Stimulated activated CD8-positive, alpha-beta memory T cell treated with anti-CD3 and anti-CD28 coated beads, Interleukin-7, amount 100 ng/mL, for 1 hour (primary cell): ENCODE measurements at places on chromosomes 13 and 19.

- no peak for DNase-seq
Measured at GRCh38 chr19:11480715-11481533, at the start of gene ELAVL3. Gene ELAVL3, minus strand, starts transcription at chr19:11481046. Its CDS starts 438 bp downstream, at chr19:11480608.

DNA sequence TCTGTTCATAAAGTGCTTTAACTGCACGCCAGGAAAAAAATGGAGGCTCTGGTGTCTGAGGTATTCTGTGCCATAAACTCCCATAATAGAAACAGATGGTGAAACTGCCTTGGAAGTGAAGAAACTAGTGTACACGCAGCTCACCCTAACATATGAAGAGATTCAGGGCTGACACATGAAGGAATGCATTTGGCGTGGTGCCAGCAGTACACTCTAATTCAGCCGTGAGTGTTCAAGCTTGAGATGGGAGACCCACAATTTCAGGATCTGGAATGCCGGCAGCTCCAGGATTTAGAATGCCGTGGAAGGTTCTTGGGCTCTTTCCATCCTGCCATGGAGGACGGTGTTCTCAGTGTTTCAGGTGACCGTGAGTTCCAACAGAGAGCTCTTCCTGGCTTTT lies 478.4 kb downstream of the TSHZ3 start:
- DNase-seq: no peak

- peak; percentile 47 for DNase-seq
Measured at GRCh38 chr19:7852851-7853769, 21.1 kb downstream of the PRR36 start.

DNA sequence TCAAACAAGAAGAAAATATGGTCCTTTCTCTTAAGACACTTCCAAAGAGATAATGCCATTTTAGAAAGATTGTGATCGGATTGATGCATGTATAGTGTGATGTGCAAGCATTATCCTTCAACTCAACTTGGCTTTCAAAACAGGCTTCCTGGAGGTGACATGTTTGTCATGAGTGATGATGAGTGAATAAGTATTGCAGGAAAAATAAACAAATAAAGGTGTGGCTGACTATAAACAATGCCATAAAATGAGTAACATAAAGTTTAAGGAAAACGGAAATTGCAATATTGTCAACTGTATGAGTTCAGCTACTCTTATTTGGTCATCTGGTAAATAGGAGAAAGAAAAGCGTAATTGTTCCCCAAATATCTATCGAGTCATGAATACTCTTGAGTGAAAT lies 1283.7 kb downstream of the PCDH9 start:
- DNase-seq: no peak

- DNase-seq: no peak
Measured at GRCh38 chr13:97263160-97263559, 41.0 kb downstream of the MBNL2 start.

DNA sequence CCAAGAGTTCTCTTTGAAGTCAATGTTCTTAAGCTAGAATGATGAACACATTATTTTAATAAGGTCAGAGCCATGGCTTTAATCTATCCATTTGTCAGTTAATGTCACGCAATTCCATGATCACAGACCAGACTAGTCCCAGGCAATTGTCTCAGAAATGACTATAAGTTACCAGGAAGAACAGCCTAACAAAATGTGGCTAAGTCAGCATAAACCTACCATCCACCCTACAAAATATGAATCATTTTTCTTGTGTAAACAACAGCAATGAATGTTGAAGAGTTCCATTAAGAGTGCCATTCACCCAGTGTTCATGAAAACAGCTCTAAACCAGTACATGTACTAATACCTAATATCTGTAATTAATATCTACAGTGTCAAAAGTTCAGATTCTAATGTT lies 127.5 kb downstream of the KCTD12 start:
- no peak for DNase-seq

DNA sequence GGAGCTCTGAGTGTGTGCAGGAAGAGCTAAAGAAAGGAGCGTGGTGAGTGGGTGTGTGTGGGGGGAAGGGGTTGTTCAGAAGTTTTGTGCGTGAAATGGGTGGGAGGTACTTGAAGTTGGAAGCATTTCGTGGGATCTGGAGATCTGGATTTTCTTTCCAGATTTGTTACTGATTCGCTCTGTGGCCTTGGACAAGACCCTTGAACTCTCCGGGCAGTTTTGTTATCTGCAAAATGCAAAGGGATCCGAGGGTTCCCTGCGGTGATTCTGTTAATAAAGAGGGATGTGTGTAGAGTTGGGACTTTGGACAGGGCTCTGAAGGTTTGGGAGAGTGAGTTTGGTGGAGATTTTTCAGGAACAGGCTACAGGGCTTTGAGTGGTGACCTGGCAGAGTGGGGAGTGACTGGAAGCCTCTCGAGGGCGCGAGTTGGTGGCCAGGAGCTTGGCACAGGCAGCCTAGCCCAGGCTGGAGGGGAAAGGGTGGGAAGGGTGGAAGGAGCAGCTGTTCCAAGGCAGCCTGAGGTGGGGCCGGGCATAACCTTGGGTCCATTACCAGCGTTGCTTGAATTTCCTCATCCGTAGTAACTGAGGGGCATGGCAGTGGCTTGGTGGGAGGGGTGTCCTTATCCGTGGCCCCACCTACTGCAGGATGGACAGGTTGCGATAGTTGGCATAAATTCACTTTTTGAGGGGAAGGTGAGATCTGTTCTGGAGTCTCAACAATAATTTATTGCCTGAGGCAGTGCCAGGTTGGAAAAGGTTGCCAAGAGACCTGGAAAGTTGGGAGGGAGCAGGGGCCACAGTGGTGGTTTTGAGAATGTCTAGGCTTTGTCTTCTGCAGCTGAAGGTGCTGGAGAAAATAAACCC lies 2.1 kb downstream of the ACTN4 start:
- DNase-seq: no peak

DNA sequence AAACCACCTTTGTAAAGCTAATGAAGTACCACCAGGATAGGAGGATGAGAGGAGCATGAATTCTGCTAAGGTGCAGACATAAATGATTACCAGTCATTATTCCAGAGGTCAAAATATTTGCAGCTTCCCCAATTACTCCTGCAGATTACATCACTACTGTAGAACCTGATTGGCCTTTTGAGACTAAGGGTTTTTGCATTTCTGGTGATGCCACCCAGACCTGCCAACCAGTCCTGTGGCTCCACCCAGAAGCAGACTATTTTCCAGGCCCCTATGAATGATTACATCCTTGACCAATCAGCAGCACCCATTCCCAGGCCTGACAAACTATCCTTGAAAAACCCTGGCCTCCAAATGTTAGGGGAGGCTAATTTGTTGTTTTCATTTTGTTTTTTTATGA lies 11.2 kb upstream of the KCNC3 start:
- DNase-seq: no peak

DNA sequence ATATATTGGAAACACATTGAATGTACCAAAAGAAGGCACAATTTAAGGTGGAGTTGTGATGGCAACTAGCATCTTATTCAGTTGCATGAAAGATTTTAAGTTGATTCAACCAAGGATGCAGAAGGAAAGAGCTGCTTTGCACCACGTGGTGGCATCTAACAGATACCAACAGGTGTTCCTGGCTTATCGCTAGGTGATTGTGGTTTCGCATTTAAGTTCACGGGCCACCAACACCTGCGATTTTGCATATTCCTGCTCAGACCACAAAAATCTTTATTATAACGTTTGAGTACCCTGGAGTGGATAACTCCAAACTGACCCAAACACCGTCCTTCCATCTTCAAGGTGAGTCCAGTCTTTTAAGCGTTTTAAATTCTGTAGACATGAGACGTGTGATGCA lies 45.3 kb downstream of the RGCC start:
- no peak for DNase-seq

DNA sequence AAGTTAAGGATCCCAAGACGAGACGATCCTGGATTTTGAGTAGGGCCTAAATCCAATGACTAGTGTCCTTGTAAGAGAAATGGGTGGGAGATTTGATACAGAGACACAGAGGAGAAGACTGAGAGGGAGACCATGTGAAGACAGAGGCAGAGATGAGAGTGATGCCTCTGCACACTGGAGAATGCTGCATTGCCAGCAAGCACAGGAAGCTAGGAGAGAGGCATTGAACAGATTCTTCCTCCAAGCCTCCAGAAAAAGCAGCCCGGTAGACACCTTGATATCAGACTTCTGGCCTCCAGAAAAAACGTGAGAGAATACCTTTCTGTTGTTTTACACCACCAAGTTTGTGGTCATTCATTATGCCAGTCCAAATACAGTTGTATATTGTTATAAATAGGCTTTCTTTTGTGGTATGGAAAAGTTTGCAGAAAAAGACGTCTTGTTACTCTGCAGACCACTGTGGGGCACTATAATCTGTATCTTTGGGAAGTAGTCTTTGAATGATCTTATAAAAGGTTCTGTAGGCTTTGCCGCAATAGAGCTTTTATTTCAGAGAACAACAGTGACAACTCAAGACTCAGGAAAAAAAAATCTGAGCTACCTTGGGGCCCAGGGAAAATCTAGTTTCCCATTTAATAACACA lies 17.9 kb upstream of the RFC3 start:
- DNase-seq: no peak

- DNase-seq: no peak
Measured at GRCh38 chr13:93758575-93758974, 532.0 kb downstream of the GPC6 start.

DNA sequence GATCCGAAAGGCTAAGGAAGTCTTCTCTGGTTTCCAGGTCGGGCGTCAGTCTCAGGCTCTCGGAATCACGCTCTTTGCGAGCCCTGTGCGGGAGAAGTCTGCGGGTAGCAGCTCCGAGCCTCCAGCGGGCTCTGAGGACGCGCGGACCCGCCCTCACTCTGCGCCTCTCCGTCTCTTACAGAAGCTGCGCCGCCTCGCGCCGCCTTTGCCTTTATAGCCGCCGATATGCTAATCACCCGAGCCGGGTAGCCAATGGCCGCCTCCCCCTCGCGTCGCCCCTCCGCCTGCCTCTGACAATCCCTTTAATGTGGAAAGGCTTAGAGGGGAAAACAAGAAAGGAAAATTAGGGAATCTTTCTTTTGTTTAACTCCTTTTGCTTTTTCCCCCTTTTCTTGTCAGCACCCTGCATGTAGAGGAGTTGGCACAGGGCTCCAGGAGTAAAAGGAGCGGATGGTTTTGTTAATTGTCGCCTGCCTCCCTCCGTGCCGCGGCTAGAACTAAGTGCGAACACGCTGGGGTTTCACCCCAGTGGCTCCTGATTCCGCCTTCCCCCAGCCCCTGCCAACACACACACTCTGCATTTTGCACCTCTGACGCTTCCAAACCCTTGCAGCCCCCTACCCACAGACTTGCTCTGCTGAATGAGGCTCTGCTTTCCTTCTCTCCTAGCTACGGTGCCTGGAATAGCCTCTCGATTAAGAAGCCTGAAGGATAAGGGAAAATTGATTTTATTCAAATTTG lies at the start of gene PCDH8:
Gene PCDH8, minus strand, starts transcription at position 186 of the 741 bp plus-strand sequence. CDS start 204 bp downstream, outside the sequence.
- DNase-seq: no peak

- DNase-seq: no peak
Measured at GRCh38 chr13:49935171-49936074, 717 bp downstream of the SPRYD7 start.

DNA sequence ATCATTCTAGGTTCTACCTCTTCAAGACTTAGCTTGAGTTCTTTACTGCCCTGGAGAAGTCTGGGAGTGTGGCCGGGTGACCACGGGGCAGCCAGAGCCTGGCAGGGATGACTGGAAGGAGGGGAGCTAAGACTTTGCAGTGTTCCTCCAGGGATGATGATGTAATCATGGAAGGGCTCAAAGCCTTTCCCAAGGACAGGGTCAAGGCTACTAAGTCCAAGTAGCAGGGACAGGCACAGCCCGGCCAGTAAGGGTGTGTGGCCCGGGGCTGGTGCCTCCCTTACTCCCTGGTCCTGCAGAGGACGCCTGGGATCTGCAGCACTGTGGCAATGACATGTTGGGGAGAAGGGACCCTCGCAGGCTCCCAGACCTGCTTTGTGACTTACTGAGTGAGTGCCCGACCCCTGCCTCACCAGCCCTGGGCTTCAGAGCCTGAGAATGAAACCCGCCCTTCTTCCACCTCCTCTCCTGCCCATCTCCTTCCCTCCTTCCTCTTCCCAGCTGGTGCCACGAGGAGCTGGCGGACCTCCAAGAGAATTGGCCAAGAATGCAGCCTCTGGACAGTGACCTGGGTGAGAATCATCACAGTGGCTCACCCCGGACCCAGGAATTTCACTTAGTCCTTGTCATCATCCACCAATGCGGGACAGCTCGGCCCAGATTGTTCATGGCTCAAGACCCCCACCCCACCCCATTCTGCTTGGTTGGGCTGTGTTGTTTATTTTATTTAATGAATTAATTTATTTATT lies 15.6 kb upstream of the FBXO17 start:
- no peak for DNase-seq

DNA sequence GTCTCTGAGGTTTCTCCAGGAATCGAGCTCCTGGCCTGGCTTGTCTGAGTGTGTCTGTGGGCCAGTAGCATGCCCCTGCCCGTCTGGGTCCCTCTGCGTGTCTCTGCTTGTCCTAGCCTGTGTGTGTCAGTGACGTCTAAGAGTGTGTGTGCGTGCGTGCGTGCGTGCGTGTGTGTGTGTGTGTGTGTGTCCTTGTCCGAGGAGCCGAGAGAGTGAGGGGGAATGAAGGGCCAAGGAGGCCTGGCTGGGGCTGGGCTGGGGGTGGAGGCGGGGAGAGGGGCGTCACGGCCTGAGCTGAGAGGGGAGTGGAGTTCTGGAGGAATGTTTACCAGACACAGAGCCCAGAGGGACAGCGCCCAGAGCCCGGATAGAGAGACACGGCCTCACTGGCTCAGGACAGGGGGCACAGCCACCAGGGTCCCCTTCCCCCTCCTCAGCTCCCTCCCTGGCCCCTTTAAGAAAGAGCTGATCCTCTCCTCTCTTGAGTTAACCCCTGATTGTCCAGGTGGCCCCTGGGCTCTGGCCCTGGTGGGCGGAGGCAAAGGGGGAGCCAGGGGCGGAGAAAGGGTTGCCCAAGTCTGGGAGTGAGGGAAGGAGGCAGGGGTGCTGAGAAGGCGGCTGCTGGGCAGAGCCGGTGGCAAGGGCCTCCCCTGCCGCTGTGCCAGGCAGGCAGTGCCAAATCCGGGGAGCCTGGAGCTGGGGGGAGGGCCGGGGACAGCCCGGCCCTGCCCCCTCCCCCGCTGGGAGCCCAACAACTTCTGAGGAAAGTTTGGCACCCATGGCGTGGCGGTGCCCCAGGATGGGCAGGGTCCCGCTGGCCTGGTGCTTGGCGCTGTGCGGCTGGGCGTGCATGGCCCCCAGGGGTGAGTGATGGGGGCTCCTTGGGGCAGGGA lies at the start of gene AXL:
Gene AXL, plus strand, starts transcription at position 609 of the 893 bp plus-strand sequence. Its CDS starts 170 bp downstream, at position 779.
- no peak for DNase-seq

DNA sequence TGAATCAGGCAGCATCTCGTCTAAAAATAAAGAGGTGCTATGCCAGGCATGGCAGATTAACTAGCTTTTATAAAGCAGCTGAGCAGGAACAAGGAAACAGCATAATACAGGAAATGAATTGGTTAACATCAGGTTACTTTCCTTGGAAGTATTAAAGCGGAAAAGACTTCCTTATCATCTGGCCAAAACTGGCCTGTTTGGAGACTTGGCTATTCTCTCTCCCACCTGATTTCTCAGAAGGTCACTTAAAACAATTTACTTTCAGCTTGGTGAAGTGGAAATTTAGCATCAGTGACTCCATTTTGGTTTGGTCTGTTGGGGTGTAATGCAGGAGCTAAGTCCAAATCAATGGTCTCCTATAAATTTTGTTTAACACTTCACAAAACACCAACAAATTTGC lies 191.6 kb downstream of the NUFIP1 start:
- DNase-seq: no peak

- no peak for DNase-seq
Measured at GRCh38 chr13:109728061-109728460, 58.3 kb downstream of the IRS2 start.
